ENCODE measurements at places on chromosomes 11 and 22.
A peak's percentile ranks its signal among the peaks of the same experiment; 100 is the strongest.

DNA sequence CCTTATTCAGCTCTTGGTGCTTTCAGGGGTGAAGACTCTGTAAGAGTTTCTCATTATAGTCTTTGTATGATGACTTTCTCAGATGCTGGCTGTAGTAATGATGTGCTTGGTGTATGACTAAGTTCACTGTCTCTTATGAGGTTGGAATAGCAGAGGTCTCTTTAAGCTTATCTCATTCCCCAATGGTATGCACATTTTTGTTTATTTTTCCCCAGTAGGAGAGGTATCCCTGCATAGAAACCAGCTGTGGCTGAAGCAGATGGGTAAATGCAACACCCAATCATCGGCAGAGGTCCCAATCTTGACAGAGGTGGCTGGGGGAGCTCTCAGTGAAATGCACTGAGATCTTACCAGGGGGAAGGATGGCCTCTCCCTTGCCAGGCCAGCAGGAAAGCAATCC is 34.6 kb downstream of the BBOX1 start:
- DNase-seq = no peak

DNA sequence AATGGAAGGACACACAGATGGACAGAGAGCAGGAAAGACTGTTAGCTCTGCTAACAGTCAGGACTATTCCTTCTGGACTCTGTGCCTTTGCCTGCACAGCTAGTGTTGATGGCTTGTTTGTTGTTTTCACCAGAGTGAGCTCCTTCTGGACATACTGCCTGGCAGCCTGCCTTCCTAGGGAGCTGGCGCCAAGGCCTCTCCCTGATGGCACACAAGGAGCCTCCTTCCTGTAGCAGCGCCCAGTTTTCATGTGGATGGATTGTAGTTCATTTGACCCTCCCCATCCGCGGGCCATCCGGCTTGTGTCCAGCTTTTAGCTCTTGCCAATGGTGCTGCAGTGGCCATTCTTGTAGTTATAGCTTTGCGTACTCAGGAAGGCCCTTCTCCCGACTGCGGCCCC is 16.6 kb upstream of the BCR start:
- DNase-seq = no peak

DNA sequence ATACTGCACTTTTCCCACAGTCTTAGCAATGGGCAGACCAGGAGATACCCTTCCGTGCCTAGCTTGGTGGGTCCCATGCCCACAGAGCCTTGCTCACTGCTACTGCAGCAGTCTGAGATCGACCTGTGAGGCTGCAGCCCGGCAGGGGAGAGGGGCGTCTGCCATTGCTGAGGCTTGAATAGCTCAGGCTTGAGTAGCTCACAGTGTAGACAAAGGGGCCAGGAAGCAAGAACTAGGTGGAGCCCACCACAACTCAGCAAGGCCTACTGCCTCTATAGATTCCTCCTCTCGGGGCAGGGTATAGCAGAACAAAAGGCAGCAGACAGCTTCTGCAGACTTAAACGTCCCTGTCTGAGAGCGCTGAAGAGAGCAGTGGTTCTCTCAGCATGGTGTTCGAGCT is 118.1 kb downstream of the BARX2 start:
- DNase-seq = no peak

- peak; percentile 65 for DNase-seq
These were observed 26.5 kb downstream of the PGA5 start for GRCh38 chr11:61267437-61267841.

DNA sequence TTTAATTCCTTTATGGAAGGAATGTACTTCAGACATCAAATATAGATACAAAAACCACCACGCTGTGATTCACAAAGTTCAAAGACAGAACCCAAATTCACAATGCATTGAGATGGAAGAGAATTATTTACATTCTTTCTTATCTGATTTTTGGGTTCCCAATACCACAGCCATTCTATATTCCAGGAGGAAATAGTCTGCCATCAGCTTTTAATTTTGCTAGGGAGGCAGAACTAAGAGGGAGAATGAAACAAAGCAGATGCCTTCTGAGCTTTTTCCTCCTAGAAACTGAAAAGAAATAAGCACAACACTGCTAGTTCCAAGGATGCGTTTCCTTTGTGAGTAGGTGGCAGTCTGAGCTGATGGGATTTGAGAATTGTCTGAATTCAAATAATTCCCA is 283.0 kb upstream of the NARS2 start:
- DNase-seq = no peak

- no peak for DNase-seq
These were observed 31.4 kb downstream of the POU2AF1 start for GRCh38 chr11:111347723-111348115.

DNA sequence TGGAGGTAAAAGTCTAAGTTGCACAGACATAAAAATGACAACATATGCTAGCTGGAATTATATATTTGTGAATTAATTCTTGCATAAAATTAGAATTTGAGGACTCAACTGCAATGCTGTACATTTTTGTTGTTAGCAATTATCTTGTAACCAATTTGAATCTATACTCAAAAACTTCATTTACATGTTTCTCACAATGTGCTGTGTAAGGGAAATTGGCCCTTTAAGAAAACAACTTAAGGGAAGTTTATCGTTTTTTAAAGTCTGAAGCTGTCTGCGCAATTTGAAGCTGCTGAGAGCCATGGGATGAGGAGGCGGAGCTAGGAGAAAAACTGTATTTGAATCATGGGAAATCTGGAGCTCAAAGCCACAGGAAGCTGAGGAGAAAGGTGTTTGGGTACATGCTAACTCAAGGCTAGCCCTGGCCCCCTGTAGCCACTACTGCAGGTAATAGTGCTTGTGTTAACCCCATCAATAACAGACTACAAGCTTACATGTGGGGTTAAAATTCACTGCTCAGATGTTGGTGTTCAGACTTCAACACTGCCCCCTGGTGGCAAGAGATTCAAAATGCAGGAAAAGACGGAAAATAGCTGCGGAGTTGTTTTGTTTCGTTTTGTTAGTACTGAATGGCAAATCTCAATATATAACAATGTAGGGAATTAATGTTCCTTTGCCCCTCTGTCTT is 126.1 kb downstream of the BRD1 start:
- peak; percentile 36 for DNase-seq

DNA sequence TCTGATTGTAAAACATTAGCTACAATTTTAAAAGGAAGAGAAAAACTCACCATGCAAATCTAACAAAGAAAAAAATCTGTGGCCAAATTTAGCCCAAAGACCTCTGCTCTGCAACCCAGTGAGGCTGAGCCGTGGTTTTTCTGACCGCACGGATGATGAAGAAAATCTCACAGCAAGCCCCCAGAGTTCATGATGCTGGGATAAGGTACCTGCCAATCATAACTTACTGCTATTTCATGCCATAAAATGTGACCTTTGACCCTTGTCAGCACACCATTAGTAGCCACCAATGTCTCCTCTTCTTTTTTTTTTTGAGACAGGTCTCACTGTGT is 11.1 kb downstream of the CERK start:
- DNase-seq = no peak
